ENCODE measurements at places on chromosomes 4 and X.

- DNase-seq = no peak
Measured at GRCh38 chr4:157023941-157024340, 52.0 kb upstream of the GLRB start.

DNA sequence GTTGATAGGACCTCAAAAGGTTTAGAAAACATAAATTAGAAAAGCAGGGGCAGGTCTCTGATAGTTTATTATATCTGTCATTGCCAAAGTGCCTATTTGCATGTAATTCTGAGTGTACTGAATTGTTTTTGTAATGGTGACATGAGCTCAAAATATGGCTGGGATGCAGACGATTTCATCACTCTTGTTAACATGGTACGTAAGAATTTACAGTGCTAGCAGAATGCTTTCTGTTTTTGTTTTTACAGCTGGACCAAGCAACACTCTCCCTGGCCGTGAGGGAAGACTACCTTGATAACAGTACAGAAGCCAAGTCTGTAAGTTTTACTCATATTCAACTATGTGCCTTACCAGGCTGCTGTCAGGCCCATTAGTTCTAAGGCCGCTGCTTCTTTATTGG lies 58.1 kb downstream of the PHEX start:
- DNase-seq = no peak

- DNase-seq = no peak
Measured at GRCh38 chr4:3636646-3637320, 104.6 kb upstream of the LRPAP1 start.

- no peak for DNase-seq
Measured at GRCh38 chr4:165096776-165097175, 15.9 kb downstream of the TMEM192 start.

- no peak for DNase-seq
Measured at GRCh38 chr4:158836828-158837449, 68.1 kb downstream of the FNIP2 start.

DNA sequence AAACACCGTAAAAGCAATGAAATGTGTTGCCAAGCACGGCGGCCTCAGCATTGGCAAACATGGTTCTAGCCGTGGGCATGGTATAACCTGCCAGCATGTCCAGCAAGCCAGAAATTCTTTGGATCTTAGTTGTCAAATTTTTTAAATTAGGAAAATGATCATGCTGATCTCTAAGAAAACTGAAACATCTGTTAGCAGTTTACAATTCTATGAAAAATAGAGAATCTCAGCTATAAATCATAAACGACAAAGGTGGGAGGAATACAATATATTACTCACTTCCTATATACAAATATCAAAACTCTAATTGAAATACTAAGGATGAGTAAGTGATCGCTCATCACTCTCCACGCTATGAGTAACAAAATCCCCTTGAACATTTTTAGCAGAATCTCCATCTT lies 130.3 kb downstream of the ADGRA3 start:
- DNase-seq = no peak

GRCh38 chrX:34632384-34632783 lies 24.7 kb downstream of the TMEM47 start:
- DNase-seq = no peak

GRCh38 chr4:7108660-7109059 lies 40.8 kb upstream of the GRPEL1 start:
- no peak for DNase-seq

- peak; percentile 70 for DNase-seq
Measured at GRCh38 chr4:127632420-127633403, at the start of gene INTU. INTU (plus strand) TSS chr4:127632957; CDS start chr4:127633035, 78 bp downstream.

GRCh38 chr4:102586644-102587021 lies 85.5 kb downstream of the NFKB1 start:
- DNase-seq = no peak

GRCh38 chr4:154526151-154526550 lies 24.0 kb downstream of the PLRG1 start:
- DNase-seq = no peak

DNA sequence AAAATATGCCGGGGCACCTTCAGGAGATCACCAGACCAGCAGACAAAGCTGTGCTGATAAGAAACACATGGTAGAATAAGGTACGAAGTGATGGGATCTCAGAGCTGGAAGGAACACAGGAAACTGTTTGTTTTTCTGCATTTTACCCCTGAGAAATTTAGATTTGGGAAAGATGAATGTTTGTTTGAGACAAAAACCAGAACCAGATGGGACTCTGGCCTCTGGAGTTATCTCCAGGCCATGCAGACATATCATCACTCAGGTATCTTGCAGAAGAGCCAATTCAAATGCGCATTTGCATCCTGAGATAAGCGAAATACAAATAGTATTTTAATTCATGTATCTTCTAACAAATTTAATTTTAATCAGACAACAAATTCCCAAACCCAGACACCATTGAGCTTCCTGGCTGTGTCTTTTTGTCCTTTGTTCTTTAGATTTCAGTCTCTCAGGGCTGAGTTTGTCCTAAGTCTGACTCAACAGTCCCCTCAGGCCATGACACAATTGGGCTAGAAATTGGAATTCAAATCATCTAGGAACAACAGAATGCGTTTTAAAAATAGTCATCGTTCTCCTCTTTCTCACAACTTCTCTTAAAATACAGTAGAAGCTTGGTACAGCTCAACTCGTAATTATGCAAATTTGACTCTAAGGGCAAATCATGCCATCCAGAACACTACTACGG lies 159.0 kb downstream of the PACRGL start:
- DNase-seq = no peak

DNA sequence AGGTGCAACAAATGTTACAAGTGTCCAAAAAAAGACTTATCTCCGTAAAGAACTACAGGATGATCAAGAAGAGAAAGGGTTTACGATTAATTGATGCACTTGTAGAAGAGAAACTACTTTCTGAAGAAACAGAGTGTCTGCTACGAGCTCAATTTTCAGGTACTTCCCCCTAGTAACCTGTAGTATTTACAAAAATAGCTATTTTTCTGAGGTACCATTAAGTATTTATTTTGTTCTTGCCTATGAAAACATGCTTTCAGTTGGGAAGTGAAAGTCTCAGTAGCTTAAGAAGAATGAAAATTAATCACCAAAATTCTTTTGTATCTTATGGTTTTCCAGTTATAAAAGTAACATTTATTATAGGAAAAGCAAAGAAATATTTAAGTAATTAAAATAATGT lies 5.9 kb downstream of the THAP9 start:
- no peak for DNase-seq

Data from NCI-H187 treated with DMSO at 0.1 percent for 48 hours (cell line).